M059J (cell line): ENCODE measurements at places on chromosomes 6 and 20.

- DNase-seq, result no peak
Measured at GRCh38 chr20:3622406-3622805, 40.8 kb downstream of the GFRA4 start.

GRCh38 chr6:11023032-11023431, 21.1 kb downstream of the ELOVL2 start:
- no peak for DNase-seq

GRCh38 chr6:82364087-82365015, 734 bp downstream of the TPBG start:
- DNase-seq, result peak; percentile 68

- peak; percentile 89 for DNase-seq
Measured at GRCh38 chr6:34745277-34746103, 11.8 kb upstream of the SNRPC start.

GRCh38 chr20:13424174-13424833, 203.2 kb downstream of the ISM1 start:
- DNase-seq, result no peak

GRCh38 chr6:110326057-110326456, 32.1 kb downstream of the METTL24 start:
- no peak for DNase-seq

GRCh38 chr6:38179794-38180430, 360.4 kb downstream of the ZFAND3 start:
- DNase-seq, result no peak

- DNase-seq, result peak; percentile 96
Measured at GRCh38 chr6:32609731-32610640, 20.3 kb upstream of the HLA-DRB1 start.

DNA sequence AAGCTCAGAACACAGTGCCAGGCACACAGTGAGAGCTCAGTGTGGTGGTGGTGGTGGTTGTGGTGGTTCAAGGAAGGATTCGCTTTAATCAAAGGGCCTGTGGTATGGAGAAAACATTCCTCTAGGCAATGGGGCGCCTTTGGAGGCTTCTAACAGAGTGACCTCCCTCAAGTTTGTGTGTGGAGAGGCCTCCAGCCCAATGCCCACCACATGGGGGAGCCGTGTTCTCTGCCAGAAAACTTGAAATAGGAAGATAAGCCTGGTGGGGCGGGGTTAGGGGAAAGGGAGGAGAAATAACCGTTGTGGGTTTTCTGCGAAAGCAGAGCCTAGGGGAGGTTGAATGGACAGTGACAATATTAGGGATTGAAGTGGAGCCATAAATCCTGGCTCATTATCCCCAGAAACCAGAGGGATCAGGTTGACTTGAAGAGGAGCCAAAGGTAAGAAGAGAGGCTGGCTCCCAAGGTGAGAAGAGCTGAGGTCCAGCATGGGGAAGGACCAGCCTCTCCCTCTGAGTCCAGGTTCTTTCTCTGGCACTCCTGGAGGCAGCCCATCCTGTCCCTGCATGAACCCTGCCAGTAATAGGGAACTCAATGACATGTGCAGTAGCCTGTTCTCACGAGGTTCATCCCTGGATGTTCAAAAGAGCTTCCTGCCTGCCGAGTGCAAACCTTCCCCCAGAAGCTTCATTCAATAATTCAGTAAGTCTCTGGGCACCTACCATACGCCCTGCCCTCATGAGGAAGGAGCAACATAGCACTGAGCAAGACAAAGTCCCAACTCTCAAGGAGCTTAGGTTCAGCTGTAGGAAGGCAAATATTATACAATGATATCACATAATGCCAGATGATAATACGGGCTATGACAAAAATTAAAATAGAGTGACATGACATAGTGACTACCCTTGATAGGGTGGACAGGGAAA, 51.4 kb downstream of the TGM2 start:
- peak; percentile 84 for DNase-seq

DNA sequence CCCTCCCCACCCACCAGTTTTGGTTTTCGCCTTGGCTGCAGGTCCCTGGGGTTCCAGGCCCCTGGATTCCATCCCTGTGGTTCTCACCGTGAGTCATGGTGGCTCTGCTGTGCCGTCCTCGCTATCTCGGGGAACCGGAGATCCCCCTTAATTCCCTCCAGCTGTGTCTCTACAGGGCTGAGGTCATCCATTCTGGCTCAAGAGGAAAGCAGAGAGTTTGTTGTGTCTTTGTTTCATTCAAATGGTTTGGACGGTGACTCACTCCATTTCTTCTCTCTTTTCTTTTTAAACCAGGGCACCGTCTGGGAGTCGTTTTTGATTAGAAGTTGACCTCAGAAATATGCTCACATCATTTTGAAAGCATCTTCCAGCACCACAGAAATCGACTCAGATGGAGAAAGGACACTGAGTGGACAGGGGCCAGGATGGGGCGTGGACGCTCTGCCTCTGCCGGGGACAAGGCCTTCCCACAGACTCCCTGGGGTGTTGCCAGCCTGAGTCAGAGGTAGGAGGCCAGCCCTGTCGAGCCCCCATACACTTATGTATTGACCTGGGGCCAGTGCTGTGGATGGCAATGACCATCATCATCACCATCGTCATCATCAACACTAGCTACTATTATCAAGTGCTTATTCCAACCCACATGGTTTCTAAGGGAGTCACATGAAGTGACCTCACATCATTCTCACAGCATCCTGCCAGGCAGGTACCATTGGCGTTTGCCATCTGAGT, 176.2 kb downstream of the NFATC2 start:
- peak; percentile 100 for DNase-seq

- DNase-seq, result no peak
Measured at GRCh38 chr6:104941729-104942091, 15.2 kb upstream of the LIN28B start.

DNA sequence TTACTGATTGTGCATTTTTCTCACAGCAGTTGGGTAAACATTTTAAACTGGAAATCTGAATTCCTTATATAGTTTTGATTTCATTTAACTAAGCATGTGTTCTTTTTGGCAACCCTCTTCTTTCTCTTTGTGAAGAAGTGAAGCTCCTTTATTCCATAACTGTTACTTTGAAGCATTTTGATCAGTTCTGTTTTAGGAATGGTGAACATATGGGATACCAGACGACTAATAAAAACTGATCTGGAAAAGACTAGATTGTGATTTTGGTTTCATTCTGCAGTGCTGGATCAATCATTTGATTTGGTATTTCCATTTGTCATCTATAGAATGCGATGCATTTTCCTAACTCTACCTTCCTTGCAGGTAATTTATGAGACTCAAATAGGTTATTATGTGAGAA, 9.8 kb downstream of the AFG1L start:
- DNase-seq, result no peak

GRCh38 chr6:153024709-153025017, 22.2 kb upstream of the MTRF1L start:
- DNase-seq, result no peak

GRCh38 chr6:55574556-55574955, 4.4 kb downstream of the HMGCLL1 start:
- no peak for DNase-seq

DNA sequence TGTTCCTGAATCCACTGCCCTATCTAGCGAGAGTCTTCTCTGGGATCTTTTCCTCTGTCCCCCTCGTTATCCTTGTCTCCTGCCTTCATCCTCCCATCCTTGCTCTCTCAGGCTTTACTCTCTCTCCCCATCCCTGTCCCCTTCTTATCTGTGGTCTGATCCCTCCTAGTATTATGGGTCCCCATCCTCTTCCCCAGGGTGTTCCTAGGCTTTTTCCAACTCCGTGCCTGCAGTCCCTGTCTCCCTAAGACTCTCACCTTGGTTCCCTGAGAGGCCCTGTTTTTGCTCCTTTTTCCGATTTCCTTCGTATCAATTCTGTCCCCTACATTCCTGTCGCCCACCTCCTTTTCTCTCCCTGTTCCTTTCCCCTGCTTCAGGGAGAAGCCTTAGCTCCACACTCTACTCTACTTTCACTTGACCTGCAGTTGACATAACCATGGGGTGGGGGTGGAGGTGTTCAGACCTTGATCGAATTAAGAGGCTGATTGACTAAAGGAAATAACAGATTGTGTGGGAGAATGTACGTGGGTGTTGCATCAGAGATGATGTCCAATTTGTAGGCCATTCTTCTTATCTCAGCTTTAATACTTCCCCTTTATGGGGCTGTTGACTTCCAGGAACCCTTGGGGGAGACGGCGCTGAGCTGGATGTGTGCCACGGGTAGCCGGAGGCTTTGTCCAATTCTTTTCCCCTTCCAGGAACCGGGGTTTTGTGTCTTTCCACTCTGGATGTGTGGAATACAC, 905 bp downstream of the PPARD start:
- peak; percentile 32 for DNase-seq

DNA sequence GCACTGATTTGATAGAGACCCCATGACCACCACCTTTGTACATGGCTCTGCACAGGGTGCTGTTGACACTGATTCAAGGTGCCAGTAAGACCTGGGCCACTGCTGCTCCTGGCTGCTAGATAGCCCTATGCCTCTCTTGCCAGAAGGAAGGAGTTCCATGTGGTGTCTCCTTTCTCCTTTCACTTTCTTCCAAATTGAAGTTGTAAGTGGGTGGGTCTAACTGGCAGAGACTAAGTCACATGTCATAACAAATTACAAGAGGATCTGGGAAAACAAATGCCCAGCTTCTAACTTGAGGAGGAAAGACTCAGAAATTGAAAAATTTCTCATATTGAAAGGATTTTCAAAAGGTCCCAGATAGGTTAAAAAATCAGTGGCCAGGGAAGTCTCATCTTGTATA, 116.8 kb downstream of the TFAP2B start:
- peak; percentile 42 for DNase-seq

- DNase-seq, result peak; percentile 15
Measured at GRCh38 chr6:106579281-106579680, 50.0 kb downstream of the RTN4IP1 start.

DNA sequence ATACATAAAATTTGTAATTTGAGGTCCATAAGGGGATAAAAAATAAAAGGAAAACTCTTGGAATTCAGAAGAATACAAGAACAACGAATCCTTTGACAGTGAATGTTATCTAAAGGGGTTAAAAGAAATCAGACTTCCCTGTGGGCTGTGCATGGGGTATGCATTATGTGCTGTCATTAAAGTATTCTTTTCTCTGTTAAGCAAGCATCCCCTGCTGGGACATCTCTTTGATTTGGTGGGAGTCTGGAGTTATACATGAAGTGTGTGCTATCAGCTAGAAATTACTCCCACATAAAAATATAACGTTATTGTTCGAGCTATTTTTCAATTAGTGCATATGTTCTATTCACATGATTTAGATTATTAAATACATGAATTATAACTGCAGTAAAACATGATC, 195.2 kb downstream of the CENPW start:
- no peak for DNase-seq

- no peak for DNase-seq
Measured at GRCh38 chr20:16321291-16321690, 252.0 kb downstream of the KIF16B start.

DNA sequence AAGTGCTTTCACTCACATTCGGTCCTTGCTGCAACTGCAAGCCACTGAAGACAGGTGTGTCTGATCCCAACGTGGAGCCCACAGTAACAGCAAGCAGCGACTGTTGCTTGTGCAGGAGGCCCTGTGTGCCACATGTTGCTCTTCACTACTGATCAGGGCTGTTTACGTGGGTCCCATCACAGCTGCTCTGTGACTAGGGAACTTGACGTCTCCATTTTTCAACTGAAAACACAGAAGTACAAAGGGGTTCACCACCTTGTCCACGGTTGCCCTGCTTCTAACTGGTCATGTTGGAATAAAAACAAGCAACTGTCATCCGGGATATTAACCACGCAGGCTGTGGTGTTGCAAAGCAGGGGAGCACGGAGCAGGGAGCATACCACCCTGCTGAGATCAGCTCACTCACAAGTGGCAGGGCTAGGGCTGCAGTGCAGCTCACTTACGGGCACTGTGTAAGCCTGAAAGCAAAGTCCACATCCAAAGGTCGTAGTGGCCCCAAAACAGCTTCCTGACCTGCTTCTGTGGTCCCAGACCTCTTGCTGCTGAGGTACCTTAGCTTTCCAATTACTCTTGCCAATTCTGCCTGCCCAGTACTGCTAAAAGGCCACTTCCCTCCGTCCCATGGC, 105.8 kb upstream of the DUSP22 start:
- no peak for DNase-seq

- DNase-seq, result peak; percentile 48
Measured at GRCh38 chr6:34791164-34791700, 651 bp upstream of the BLTP3A start.

GRCh38 chr6:2589171-2589661, 161.5 kb downstream of the MYLK4 start:
- DNase-seq, result no peak

DNA sequence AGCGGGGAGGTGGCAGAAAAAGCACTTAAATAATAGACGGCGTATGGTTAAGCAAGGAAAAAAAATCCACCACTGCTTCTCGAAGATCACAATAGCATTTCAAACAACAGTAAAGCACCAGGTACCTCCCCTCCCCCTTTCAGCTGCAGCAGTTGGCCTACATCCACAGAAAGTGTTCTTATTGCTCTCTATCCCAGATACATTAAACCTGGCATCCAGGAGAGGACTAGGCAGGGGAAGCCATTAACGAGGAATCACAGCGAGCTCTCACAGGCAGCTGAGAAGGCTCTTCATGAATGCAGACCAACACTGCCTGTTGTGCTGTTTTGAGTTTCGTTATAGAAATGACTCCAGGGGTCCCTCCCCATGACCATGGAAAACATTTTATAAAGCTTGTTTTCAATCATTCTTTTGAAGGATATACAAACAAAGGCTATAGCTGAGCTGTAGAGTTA, 11.8 kb downstream of the FYN start:
- DNase-seq, result no peak

- DNase-seq, result no peak
Measured at GRCh38 chr20:62437496-62437895, 10.2 kb upstream of the RBBP8NL start.

GRCh38 chr6:53795340-53795701, 516 bp downstream of the LRRC1 start:
- DNase-seq, result peak; percentile 59

GRCh38 chr6:3711776-3712175, 39.7 kb downstream of the PXDC1 start:
- DNase-seq, result no peak

GRCh38 chr6:27136077-27136644, 111.3 kb upstream of the PRSS16 start:
- DNase-seq, result no peak

DNA sequence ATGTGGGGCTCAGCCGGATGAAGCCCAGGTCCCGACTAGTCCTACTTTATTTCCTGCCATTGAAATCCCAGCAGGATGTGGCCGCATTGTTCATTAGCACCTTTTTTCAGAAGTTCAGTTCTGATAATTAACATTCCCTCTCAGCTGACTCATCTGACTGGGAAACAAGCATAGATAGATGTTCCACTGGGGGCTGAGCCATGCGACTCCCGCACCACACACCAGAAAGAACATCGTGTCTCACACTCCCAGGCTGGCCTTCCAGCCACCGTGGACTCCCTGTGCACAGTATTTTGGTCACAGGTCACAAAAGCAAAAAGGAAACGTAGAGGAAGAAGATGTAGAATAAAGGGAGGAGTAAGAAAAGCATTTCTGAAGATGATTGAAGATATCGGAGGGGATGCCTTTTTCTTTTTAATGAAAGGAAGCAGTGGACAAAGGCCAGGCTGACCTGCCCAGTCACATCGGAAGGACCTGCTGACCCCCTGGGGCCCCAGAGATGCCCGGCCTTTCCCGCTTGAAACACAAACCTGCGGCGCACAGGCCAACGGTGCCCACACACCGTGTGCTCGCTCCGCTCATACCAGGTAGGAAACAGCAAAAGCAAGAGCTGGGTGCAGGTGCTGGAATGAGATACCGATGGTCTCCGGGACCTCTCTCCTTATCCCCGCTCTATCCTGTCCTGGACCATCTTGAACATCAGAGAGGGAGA, 11.8 kb downstream of the RPS6KA2 start:
- DNase-seq, result no peak
